Activated T-cell treated with anti-CD3 and anti-CD28 coated beads, Interleukin-2, amount 50 U/mL, for 72 hours (primary cell): ENCODE measurements at places on chromosomes 4 and X. TPM values are rescaled to one million over a fixed set of nuclear protein-coding genes. Genes with fewer than 3 reads are reported as not detected.

- DNase-seq = peak; percentile 90
Observed at GRCh38 chrX:71095555-71095980, at the start of gene FOXO4. FOXO4 (plus strand) TSS chrX:71095851; CDS start chrX:71096529, 678 bp downstream.

The KIF4A gene
- 26.4 TPM for total RNA-seq

GRCh38 chr4:37998226-37998625, 38.0 kb downstream of the PTTG2 start:
- no peak for DNase-seq

The HEPH gene
- 0.22 TPM for total RNA-seq

- DNase-seq = no peak
Observed at GRCh38 chr4:124386163-124386562, 326.4 kb downstream of the ANKRD50 start.

The HTN1 gene
- total RNA-seq = not detected

DNA sequence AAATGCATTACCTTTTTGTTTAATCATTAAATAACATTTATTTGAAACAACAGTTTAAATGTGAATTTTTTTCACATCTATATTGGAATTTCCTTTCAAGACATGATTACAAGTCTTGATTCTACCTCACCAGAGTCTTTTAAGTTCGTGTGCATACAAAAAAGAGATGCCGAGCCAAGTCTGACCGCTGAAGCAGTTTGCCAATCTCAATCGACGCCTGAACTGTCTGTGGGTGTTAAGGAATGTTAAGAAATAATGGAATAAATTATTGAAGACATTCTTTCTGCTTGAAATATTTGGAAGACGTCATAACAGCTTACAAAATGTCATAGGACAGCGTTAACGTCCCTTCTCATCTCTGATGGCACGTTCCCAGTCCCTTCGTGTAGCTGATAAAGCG, 27.9 kb upstream of the TNIP3 start:
- DNase-seq = no peak

DNA sequence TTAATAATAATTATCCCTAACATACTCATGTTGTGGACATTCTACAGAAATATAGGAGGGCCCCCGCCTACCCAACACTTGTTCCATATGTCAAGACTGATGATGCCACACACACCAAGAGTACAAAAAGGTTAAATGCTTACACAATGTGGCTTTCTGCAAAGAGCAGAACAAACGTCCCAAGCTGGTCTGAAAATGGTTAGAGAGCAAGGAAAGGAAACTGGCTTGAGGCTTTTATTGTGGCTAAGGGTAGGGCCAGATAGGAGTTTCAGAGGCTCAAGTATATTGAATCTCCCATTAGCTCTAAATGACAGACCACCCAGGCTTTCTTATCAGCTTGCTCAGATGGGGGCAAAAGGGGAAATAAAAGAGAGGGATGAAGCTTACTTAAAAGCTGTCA, 134.1 kb upstream of the C1QTNF7 start:
- no peak for DNase-seq

DNA sequence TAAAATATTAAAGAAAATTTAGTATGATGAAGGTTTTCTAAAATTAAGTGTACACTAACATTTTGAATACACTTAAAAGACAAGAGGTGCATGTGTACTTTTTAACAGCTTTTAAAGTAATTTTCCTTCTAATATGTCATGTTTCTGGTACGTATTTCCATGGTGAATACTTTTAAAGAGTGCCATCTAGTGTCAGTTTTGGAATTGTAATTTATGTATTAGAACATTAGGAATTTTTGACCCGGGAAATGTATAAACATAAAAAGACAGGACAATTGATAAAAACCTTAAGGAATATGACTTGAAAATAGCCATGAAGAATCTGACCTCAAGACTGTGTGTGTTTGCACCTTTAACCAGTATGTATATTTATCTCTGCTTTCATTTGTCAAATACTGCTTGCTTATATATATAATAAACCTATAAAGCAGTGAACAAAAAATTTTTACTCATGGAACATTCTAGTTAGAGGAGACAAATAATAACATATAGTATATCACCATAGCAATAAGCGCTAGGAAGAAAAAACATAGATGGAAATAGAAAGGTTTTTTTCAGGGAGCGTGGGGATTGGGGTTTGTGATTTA, 7.2 kb downstream of the GSTCD start:
- no peak for DNase-seq

GRCh38 chr4:147518086-147518485, 37.2 kb downstream of the EDNRA start:
- DNase-seq = no peak
